ENCODE measurements at places on chromosomes 5 and 9.

- no peak for DNase-seq
These were observed 33.2 kb upstream of the ERAP2 start for GRCh38 chr5:96843140-96843539.

GRCh38 chr5:166499447-166500240 lies 1791.8 kb upstream of the WWC1 start:
- no peak for DNase-seq

GRCh38 chr5:540906-541538 lies 16.8 kb upstream of the SLC9A3 start:
- DNase-seq, result no peak

DNA sequence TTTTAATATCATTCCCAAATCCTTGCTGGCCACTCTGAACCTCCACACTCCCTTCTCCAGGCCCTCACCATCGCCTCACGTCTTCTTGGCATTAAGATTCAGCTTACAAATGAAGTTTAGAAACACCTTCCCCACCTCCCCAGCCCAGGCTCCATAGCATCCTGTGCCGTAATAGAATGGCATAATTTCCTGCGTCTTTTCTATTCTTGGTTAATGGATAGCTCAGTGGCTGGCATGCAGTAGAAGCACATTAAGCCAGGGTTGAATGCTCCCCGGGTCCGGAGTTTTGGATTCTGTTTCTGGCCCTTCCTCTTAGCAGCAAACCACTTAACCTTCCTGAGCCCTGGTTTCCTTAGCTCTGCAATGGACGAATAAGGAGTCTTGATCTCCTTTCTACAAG lies 13.8 kb downstream of the WWC1 start:
- no peak for DNase-seq

DNA sequence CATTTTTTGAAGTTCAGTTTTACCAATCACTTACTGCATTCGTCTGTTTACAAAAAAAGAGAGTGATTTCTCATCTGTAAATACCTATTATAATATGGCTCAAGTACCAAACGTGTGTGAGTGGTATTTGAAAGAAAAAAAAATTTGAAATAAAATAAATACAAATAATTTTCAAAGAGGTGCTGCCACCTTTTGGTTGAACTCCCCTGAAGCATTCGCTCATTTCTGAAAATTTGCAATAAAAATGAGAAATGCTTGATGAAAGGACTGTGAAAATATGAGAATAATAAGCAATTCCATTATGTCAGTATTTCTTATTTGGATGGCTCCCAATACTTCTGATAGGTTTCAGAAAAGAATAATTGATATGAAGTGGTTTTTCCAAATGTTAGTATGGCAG lies 409.9 kb downstream of the CTNND2 start:
- DNase-seq, result no peak

- DNase-seq, result no peak
These were observed 56.0 kb upstream of the PRSS3 start for GRCh38 chr9:33739398-33739797.

DNA sequence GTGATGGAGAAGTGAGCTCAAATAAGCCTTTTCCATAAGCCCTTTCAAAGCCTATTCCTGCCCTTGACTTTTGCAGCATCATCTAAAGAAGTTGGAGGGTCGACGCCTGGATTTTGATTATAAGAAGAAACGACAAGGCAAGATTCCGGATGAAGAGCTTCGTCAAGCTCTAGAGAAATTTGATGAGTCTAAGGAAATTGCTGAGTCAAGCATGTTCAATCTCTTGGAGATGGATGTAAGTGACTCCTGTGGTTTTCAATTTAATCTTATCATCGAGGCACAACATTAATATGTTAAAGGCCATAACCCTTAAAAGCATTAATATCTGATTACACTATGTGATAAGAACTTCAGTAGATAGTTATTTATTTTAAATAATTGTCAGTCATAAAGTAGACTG lies 210.4 kb downstream of the SH3GL2 start:
- DNase-seq, result no peak

- no peak for DNase-seq
These were observed 40.9 kb upstream of the GLDC start for GRCh38 chr9:6686396-6686795.

GRCh38 chr5:112812549-112812948 lies 48.5 kb upstream of the SRP19 start:
- DNase-seq, result no peak

DNA sequence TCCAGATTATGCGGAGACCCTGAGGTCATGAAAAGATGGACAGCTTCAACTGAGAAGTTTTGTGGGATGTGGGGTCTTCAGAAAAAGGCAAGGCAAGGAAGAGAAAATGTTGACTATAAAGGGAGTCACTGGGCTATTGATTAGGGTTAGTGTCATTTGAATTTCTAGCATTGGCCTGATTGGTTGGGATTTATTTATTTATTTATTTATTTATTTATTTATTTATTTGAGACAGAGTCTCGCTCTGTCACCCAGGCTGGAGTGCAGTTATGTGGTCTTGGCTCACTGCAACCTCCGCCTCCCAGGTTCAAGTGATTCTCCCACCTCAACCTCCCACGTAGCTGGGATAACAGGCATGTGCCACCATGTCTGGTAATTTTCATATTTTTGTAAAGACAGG lies 279.7 kb downstream of the NTRK2 start:
- DNase-seq, result no peak

GRCh38 chr9:120724757-120725400 lies 10.6 kb upstream of the MEGF9 start:
- DNase-seq, result no peak

DNA sequence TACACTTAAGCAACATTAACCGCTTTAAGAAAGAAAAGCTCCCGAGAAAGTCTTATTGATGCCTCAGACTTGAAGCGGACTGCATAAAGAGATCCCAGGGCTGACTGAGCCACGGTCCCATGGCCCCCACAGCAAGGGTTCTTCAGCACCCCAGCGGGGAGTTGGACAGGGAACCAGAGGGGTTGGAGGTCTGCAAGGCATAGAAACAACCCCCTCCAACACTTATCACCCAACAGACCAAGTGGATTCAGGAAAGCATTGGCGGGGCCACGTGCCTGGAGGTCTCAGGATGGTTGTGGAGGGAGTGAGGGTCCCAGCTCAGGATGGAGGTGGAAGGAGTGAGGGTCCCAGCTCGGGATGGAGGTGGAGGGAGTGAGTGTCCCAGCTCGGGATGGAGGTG lies 143.7 kb upstream of the IRX2 start:
- no peak for DNase-seq

Data from GM04503 (cell line).